ENCODE measurements at places on chromosomes 7 and 10.

- no peak for DNase-seq
These were observed 46.0 kb upstream of the TMEM254 start for GRCh38 chr10:80032503-80032902.

GRCh38 chr7:118311121-118311836 is 86.8 kb downstream of the ANKRD7 start:
- peak; percentile 2 for DNase-seq

GRCh38 chr10:113704637-113705343 is 25.1 kb downstream of the CASP7 start:
- peak; percentile 40 for DNase-seq

DNA sequence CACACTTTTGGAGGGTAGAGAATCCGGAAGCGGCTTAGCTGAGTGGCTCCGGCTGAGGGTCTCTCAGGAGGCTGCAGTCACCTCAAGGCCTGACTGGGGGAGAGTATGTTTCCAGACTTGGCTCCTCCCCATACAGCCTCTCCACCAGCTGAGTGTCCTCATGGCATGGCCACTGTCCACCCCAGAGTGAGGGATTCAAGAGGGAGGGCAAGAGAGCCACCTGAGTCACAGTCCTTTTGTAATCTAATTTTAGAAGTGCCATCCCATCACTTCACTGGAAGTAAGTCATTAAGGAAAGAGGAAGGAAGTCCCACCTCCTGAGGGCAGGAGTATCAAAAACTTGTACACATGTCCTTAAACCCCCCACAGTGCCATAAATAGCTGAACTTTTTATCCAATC is 134.0 kb downstream of the GLI3 start:
- no peak for DNase-seq

DNA sequence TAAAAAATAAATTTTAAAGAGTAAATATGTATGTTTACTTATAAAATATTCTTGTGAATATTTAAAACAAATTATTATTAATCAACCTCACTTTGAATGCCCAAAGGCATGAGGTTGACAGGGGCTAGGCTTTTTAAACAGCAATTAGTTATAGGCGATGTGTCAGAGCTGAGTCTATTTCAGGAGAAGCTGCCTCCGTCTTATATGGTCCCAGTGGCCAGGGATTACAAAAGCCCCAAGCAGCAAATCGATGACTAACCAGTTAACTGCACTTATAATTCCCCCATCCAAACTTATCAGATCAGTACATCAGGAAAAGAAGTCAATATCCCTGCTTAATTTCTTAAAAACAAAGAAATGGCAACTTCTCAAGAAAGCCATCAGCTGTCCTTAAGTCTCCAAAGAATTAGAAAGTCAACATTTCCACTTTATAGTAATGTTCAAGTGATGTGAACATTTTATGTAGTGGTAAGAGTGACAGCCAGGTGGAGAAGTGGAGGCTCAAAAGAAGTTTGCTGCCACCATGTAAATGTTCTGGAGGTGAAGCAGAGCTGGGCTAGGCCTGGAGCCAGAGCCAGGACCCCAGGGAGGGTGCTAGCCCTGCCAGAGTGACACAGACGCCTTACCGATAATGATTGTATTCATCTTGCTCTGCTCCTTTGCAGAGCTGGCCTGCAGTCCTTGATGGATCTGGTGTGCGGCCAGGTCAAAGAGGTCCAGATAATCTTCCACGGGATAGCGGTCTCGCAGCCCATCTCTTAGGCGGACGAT is 51.5 kb downstream of the CHST15 start:
- peak; percentile 24 for DNase-seq

DNA sequence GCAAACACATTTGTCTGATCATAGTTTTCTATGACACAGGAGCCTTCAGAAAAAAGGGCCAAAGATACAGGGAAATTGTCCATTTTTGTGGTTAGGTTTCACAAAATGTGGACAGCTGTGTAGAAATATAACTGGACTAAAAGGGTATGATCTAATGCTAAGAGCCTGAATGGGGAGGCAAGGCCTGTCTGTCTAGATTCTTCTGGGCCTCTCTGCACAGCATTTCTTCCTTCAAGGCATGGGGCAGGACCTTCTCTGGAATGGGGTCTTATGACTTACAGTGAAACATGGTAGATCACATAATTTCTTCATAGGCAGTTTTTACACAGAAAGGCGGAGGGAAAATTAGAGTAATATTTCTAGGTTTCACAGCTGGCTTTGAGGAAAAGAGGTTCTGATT is 795.7 kb downstream of the GRID1 start:
- no peak for DNase-seq

DNA sequence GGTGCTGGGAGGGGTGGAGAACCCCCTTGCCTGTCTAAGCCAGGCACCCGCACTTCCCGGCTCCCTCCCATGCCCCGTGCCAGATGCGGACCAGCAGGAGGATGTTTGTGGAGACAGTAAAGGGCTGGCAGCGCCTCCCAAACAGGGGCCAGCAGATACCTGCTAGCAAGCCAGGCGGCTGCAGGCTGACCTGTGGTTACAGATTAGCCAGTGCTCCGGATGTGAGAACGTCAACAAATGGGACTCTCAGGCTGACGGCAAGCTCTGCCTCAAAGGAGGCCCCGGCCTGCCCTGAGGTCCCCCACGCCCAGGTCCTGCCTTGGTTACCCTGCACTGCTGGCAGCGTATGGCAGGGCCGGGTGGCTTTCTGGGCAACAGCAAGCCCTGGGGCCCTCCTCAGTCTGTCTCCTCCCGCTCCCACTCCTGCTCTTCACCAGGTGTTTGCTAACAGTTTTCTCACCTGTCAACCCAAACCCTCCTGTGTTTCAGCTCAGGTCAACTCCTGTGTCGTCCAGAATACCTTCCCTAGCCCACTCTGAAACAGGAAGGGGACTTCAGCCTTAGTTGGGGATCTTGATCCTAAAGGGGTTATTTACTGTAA is 85.4 kb downstream of the NEURL1 start:
- DNase-seq, result no peak

GRCh38 chr7:151849879-151850260 is 27.0 kb downstream of the PRKAG2 start:
- no peak for DNase-seq

DNA sequence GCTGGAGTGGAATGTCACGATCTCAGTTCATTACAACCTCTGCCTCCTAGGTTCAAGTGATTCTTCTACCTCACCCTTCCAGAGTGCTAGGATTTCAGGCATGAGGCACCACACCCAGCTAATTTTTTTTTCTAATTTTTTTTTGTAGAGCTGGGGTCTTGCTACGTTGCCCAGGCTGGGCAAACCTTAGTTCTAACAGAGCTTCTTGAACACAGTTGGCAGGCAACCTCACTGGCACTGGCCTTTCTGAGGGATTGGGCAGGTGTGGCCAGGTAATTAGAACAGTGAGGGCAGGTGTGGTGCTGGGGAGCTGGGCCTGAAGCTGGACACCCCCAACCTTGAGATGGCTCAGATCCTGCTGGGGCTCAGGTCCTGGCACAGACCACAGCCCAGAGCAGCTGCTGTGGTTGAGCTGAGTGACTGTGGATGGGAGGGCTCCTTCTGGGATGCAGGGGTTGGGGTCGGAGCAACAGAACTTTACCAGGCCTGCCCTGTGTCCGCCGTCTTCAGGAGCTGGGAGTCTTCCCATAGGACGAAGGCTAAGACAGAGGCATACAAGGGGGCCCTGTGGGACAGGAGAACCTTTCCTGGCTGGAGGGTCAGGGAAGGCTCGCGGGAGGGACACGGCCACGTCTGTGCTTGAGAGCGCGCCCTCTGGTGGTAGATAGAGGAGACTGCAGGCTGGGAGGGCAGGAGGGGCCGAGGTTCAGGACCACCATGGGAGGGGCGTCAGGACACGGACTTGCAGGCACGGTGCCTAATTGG is 48.2 kb downstream of the COL26A1 start:
- peak; percentile 20 for DNase-seq

DNA sequence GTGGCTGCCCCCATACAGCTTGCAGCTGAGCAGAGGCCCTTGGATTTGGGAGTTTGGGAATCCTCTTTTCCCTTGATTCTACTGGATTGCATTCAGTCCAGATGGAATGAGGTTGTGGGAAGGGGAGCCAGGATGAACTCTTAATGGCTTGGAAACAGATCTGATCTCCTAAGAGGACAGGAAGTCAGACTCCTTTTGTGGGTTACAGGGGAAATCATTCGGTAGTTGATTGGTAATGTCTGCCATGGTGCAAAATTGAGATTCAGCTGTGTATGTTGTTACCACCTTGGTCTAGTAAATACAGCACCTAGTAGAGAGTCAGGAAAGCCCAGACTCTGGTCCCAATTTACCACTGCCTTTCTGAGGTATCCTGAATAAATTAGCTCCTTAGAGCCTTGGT is 144.2 kb upstream of the TNRC18 start:
- DNase-seq, result no peak

DNA sequence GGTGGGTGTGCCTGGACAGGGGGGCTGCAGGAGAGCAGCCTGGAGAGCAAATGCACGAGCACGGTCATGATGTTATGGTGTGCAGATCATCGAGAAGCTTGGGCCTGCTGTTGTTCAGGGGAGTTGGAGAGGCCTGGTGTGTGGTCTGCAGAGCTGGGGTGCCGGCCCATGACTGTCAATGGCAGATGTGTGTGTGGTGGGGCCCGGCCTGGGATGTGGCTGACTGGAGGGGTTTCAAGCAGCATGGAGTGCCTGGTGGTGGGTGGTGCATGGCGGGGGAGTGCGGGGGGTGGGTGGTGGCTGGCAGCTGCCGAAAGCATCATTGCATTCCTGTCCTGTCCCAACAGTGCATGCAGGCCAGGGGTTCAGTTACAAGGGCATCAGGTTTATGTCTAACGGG is 122.6 kb downstream of the DOCK1 start:
- no peak for DNase-seq

DNA sequence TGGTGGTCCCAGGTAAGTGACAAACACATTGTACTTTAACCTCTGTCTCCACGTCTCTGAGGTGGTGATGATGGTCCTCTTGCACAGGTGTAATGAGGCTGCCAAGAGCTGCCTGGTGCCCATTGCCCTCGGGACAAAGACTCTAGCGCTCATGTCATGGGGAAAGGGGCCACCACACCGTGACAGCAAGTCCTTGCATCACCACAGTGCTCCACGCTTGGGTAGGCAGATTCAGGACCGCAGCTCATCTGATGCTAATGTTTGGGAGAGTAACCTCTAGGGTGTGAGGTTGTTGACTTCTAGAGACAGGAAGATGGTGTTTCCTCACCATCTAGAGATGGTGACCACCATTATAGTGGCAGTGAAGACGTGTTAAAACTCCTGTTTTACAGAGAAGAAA is 395.6 kb downstream of the ADRA2A start:
- no peak for DNase-seq

GRCh38 chr10:47160261-47160908 is 139.6 kb upstream of the GDF10 start:
- no peak for DNase-seq

DNA sequence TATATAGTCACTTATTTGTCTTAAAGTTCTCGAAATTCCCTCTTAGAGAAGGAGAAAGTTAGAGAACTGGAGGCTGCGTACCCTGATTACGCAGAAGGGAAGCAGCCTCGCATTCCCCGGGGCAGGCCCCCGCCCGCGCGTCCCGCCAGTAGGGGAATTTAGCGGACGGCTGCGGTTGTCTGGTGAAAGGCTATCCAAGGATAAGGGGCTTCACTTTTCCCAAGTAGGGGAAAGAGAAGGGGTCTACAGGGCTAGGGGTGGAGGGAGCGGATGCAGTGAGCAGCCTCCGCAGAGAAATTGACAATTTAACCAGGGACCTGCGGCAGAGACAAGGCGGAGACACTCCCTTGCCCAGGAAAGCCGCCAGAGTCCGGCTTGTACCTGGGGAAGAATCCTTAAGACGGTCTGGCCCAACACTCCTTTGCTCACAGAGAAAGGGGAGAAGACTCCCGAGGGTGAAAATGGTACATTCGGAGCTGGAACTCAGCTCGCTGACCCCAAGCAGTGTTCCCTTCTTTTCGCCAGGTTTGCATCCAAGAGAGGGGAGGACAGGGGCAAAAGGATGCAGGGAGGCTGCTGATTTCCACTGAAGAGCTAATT is 994 bp upstream of the MAGI2 start:
- DNase-seq, result peak; percentile 47
